ENCODE measurements at places on chromosomes 13 and 19. TPM values are rescaled to one million over a fixed set of nuclear protein-coding genes. Genes with fewer than 3 reads are reported as not detected.

The KDELR1 gene
- 223 TPM for total RNA-seq

The OR7D2 gene
- not detected for total RNA-seq

The ENOX1 gene
- total RNA-seq: 0.09 TPM

The C1QTNF9 gene
- not detected for total RNA-seq

The MAP4K1 gene
- 25.0 TPM for total RNA-seq

The ACER1 gene
- total RNA-seq: not detected

The RFPL4A gene
- total RNA-seq: not detected

DNA sequence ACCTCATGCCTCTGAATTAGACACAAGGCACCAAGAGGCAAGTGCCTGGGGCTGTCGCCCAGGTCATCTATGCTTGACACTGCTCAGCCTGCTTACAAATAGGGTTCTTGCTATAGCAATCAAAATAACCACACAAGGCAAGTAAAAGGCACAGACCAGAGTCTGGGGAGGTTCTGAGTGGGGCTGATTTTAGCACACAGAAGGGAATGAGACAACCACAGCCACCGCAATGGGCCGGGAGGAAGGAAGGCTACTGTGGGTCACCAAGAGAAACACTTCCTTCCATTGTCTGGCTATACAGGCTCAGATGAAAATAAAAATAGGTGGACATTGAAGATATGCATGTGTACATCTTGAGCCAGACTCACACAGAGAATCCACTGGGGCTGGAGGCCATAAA, 159.1 kb downstream of the DLEU7 start:
- no peak for DNase-seq

DNA sequence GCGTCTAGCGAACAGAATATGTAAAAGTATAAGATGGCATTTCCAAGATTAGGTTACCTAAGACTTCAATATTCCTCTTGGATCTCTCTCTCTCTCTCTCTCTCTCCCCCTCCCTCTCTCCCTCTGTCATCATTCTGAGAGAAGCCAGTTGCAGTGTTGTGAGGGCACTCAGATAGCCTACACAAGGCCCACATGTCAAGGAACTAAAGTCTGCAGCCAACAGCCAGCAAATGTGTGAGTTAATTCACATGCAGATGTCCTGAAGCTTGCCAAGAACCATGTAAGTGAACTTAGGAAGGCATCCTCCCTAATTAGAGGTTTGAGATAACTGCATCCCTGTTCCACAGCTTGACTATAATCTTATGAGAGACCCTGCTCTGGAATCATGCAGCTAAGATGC, 822.9 kb upstream of the PRR20A start:
- no peak for DNase-seq

GRCh38 chr13:26538363-26539317, 18.8 kb upstream of the WASF3 start:
- no peak for DNase-seq

DNA sequence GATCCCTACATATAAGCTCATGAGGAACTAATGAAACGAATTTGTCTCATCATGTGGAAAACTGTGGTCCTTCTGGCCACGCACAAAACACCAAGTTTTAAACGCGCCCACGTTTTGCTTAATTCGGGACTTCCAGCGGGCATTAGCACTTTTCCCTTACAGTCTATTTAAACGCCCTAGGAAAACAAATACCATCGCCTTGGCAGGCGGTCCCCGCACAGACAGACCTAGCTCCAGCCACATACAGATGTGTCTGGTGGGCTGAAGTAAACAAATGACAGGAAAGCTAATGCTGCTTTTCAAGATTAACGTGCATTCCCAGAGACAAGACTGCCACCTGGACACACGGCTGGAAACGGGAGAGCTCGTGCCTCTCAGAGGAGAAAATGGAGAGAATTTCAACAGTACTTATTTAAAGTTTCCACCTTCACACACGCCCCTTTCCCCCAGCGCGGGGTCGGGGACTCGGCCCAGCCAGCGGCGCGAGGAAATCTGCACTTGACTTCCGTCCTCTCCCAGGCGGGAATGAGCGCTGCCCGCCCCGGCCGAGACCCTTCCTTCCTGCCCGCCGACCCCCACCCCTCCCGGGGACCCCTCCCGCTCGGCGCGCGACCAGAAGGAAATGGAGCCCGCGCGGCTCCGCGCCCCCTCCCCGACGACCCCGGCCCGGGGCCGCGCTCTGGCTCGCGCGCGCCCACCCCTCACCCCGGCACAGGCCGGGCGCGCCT, 931 bp downstream of the USP12 start:
- DNase-seq: peak; percentile 75

DNA sequence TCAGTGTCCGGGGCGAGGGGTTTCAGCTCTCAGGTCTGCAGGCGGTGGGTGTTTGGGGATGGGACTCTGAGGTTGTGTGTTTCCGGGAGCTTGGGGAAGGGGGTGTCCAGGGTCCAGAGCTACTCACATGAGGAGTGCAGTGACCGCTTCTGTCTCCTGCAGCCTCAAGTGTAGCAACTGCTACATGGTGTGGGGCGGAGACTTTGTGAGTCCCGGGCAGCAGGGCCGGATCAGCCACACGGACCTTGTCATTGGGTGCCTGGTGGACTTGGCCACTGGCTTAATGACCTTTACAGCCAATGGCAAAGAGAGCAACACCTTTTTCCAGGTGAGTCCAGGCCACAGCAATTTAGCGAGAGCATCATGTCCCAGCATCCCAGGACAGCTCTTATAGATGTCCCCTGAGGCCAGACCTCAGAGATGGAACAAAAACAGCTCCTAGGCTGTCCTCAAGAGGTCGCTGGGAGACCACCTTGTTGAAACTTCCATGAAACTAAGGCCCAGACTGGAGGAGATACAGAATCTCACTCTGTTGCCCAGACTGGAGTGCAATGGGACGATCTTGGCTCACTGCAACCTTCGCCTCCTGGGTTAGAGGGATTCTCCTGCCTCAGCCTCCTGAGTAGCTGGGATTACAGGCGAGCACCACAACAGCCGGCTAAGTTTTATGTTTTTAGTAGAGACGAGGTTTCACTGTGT, 44.9 kb downstream of the RYR1 start:
- peak; percentile 39 for DNase-seq

DNA sequence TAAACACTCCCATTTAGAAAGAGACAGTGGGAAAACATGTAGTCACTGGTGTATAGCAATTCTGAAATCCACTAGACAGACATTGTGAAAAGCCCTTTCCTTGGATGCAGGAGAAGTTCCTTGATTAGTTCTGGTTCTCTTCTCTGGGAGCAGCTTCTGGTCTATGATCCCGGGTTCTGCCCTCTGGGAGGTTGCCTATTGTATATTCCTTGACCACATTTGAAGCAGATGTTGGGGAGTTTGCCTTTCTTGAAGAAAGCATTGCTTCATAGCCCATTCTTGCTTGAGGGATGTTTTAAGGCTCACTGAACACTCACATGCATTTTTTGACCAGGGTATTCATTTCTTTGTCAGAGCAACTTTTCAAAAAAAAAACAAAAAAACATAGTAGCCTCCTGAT, 211.9 kb downstream of the NDFIP2 start:
- DNase-seq: no peak

DNA sequence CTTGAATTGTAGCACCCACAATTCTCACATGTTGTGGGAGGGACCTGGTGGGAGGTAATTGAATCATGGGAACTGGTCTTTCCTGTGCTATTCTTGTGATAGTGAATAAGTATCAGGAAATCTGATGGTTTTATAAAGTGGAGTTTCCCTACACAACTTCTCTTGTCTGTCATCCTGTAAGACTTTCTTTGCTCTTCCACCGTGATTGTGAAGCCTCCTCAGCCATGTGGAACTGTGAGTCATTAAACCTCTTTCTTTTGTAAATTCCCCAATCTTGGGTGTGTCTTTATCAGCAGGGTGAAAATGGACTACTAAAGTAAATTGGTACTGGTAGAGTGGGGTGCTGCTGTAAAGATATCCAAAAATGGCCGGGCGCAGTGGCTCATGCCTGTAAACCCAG, 215.6 kb downstream of the LIG4 start:
- DNase-seq: no peak

- no peak for DNase-seq
Measured at GRCh38 chr19:22515435-22515834, 93.3 kb upstream of the ZNF98 start.

- DNase-seq: no peak
Measured at GRCh38 chr13:105598529-105598928, 936.9 kb downstream of the EFNB2 start.

DNA sequence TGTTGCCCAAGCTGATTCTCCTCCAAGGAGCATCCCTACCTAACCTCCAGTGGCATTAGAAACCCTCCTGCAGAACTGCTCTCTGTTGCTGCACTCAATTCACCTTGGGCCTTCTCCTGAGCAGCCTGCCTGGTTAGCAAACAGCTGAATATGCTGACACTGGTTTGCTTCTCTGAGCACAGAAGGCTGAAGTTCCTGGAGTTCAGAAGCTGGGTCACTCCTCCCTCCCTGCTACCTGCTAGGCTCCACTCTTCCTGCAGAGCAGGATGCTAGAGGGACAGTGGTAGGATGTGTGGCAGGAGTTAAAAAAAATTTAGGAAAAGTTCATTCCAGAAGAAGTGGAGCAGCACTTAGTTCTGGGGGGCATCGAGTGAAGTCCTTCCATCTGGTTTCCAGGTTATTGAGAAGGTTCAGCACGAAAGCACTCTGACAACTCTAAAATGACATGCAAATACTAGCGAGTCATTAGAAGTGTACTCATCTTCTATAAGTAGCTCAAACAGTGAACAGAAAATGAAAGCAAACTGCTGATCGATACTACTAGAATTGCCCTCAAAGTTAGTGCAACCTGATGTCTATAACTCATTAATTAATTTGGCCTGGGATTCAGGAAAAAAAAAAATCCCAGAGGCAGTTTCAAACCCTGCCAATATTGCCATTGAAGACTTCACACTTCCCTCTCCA, 293.7 kb downstream of the POU4F1 start:
- DNase-seq: no peak

DNA sequence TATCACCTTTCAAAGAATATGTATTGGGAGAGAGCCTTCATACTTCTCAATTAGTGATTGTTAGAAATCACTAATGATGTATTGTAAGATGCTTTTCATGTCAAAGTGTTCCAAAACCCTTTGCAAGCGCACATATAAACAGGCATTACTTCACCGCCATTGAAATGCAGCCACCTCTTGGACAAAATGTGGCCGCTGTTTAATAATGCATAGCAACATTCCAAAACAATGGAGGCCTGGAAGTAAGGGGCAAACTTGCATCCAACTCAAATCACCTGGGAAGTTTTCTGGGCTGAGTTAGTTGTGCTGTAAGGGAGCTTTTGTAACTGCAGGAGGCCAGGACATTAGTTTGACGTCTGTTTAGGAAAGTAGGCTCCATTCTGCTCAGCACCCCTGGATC, 438.1 kb downstream of the FGF9 start:
- DNase-seq: no peak

DNA sequence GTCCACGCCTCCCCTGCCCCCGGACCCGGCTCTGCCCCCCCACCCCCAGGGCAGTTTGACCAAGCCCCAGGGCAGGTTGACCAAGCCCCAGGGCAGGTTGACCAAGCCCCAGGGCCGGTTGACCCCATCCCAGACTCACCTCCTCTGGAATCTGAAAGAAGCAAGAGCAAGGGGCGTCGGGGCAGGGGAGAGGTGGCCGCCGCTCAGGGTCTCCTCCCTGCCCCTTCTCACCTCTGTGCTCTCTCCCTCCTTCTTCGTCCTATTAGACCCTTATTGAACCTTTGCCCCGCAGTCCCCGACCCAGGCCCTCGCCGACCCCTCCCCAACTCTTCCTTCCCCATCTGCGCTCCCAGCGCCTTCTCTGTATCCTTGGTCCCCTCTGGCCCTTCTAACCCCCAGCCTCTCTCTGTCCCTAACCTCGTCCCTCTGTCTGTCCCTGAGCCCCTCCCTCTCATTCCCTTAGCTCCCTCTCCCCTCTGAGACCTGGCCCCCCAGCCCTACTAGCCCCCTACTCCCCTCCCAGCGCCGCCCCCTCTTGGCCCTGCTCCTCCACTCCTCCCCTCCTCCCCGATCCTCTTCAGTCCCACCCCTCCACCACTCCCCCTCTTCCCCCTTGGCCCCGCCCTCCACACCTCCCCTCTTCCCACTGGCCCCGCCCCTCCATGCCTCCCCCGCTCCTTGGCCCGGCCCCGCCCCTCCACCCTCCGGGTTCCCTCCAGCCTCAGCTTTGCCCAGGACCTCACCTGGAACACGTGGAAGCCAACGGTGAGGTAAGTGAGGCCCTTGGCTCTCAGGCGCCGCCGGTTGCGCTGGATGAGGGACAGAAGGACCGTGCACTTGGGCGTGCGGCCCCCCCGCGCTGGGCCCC, 7.6 kb downstream of the CAPN12 start:
- peak; percentile 93 for DNase-seq

GRCh38 chr13:43240278-43240677, 216.9 kb downstream of the DNAJC15 start:
- DNase-seq: no peak

DNA sequence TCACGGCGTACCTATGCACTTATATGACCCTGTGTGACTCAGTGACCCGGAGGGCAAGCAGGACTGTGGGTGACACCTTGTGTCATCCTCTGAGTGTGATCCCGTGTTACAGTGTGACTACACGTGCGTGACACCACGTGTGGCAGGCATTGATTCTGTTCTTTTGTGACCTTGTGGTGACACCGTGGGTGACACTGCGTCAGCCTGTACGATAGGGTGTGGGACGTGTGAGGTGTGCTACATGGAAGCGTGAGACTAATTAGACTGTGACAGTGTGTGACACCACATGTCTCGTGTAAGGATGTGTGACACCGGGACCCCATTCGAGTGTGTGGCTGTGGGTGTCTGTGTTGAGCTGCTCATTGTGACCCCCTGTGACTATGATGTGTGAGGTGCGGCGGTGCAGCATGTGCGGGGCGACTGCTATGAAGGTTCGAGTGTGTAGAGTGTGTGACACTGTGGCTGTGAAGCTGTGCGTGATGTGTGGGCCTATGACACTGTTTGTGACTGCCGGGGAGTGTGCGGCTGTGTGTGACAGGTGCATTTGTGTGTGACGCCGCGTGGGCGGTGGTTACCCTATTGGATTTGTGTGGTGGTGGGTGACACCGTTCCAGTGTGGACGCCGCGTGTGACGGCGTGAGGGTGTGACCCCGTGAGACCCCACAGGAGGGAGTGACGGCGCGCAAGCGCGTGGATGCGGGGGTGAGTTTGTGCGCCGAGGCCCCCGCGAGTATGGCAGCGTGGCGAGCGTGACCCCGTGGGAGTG, 399 bp upstream of the SPTBN4 start:
- DNase-seq: no peak

GRCh38 chr19:6925801-6926751, 38.7 kb downstream of the ADGRE1 start:
- DNase-seq: no peak

DNA sequence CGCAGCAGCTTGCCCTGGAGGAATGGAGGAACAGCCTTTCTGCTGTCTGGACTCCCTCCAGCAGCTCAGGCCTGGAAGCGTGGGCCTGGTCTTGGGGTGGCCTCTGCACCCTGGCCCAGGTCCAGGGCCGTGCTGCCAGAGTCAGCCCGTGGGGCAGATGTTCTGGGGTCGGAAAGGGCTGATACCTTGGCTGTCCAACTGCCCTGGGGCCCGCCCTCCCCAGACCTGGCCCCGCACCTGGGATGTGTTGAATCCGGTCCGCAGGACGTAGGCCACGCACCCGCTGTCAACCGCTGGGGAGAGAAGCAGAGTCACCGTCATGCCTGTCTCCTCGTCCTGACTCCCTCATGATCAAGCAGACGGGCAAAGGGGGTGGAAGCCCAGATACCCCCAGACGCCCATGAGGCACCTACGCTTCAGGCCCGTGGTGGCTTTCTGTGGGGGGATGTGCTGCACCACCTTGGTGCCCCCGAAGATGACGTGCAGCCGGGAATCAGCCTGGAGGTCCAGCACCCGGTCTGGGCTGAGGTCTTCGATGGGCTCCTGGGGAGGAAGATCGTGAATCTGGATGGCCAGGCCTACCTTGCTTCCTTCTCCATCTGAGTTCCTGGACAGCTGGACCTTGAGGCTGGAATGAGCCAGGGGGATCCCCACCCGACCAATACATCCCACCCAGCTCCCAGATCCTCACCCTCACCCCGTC, 7.7 kb downstream of the ATP13A1 start:
- DNase-seq: no peak

Measured in WTC11 (cell line).